Umbilical cord (tissue), 2 donors: ENCODE measurements at places on chromosomes 5 and 9. TPM values are rescaled to one million over a fixed set of nuclear protein-coding genes. Genes with fewer than 3 reads are reported as not detected.

The AK8 gene
- total RNA-seq = 0.48 TPM

The NSD1 gene
- 45.7 TPM for total RNA-seq

The ACTBL2 gene
- 3.1 TPM for total RNA-seq

The SLC34A3 gene
- total RNA-seq = not detected

DNA sequence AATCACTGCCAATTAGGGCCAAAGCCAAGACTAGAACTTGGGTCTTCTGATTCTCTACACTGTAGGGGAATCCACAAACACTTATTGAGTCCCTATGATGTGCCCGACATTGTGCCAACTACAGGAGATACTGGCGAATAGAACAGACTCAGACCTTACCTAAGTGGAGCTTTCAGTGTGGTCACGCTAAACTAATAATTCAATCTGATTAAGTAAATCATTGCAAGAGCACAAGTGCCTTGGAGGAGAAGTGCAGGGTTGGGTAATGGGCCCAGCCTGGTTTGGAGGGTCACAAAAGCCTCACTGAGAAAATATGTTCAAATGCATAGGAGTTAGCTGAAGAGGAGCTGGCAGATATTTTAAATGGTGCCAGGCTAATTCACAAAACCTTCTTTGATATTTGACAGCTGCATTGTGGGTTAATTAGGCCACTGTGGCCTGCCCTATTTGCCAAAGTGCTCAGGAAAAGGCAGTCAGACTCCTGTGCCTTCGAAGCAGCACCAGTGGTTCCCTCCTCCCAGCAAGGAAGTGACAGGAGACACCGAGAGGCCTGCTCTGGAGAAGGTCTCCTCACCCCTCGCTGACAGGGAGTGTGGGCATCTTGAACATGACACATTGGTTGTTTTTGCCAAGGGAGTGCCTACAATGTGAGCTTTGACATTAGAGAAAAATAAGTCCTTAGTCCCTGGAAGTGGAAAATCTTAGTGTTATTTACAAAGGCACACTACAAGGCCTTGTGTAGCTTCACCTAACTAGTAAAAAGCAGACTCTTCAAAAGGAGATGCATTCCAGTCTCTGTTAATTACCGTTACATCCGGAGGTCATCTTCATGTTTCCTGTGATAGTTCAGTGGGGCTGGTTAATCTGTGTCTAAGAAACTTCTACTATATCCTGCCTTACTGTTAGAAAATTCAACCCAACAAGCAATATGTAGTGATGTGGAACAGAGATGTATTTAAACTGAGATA lies 24.1 kb upstream of the TRAF1 start:
- DNase-seq = no peak

DNA sequence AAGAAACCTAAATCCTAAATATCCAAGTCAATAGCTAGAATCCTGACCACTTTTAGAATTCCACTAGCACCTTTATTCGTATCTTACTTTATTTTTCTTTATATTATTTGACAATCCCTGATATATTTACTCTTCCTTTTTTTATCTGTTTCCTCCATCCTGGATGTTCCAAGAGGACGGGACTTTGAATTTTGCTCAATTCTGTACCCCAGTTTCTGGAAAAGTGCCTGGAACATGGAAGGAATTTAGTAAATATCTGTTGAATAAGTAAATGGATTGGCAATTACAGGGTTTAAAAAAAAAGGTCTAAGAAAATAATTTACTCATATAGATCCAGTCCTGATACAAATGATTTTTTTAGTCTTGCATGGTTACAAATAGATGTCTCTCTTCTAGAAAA lies 1.2 kb upstream of the NIPSNAP3A start:
- DNase-seq = no peak

DNA sequence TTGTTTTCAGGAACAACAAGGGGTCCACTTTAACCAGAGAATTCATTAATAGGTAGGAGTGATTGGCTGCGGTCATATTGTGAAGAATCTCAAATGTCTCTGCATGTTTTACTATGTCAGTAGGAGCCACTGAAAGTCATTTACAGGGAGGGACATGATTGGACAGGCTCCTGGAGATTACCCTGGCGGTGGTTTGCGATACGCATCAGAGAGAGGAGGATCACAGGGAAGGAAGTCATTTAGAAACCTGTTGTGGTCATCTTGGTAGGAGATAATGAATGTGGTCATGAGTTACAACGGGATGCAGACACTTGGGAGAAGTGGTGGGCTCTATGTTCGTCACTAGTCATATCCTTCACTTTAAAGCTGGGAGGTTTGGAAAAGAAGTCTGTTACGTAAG lies 262.8 kb downstream of the FAM114A2 start:
- no peak for DNase-seq

- peak; percentile 78 for DNase-seq
These were observed 113.7 kb downstream of the TRPM6 start for GRCh38 chr9:74773886-74774479.

GRCh38 chr5:59238126-59238902 lies 655.2 kb downstream of the PDE4D start:
- no peak for DNase-seq

- DNase-seq = no peak
These were observed 57.9 kb upstream of the IER5L start for GRCh38 chr9:129235931-129236331.

GRCh38 chr5:69502367-69502766 lies 9.8 kb downstream of the OCLN start:
- DNase-seq = no peak

DNA sequence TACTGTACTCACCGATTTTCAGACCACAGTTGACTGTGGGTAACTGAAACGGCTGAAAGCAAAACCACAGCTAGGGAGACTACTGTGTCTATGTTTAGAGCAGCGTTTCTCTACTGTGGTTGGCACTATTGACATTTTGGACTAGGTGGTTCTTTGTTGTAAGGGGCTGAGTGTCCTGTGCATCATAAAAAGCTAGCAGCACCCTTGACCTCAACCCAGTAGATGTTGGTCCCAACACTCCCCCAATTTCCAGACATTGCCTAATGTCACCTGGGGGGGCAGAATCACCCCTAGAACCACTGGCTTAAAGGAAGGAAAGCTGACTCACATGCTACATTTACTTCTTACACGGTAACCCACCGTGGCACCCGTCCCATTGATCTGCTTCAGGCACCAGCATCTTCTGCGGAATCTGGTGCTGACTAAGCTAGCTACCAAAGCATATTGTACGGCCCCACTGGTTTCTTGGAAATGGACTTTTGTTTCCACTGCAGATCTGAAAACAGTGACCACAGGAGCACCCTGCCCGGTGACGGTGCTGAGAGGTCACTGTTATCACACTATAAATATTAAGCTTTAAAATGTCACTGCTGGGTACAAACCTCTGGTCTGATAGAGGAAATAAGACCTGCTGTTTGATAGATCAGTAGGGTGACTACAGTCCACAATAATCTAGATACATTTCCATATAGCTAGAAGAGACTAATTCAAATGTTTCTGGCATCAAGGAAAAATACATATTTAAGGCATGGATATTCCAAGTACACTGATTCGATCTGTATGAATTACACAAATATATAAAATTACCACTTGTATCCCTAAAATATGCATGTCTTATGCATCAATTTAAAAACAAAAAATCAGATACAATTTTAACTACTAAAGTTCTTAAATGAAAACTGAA lies 151.4 kb downstream of the HSD17B3 start:
- no peak for DNase-seq

DNA sequence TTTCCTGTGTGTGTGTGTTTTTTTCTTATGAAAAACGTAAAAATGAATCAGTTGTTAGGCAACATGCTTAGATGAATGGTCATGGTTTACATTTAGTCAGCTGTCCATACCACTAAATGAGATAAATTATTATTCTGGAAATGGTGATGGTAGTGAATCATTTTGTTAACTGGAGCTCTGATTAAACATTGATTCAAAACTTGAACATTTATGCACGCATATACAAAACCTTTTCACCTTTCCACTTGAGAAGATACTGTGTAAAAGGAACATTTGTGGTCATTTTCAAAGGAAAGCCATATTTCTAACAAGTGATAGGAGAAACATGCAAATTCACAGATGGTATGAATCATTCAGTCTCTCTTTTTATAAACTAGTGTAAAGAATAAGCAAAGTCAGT lies 162.0 kb downstream of the SLC25A46 start:
- DNase-seq = no peak

DNA sequence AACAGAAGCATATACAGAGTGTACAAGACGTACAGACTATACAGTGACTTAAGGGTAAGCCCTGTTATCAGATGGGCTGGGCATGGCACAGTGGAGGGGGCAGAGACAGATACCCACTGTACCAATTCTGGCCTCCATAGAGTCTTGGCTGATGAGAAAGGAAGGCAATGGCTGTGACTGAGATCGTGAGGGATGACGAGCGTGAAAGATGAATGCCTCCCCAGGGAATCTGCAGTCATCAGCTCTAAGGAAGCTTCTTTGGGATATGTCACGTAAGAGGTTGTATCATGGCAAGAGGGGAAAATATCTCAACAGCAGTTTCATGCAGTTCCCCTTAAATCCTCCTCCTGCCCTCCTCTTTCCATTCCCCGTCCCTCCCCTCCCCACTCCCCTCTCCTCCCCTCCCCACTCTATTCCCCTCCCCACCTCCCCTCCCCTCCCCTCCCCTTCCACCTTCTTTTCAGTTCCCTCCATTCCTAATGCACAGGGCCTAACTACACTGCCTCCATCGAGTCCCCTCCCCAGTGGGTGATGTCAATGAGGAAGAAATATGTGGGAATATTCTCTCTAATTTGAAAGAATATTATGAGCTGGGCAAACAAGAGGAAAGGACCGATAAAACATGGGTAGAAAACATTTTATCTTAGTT lies 226.4 kb upstream of the DAP start:
- no peak for DNase-seq

- DNase-seq = no peak
These were observed 17.4 kb upstream of the PRLR start for GRCh38 chr5:35247648-35248034.
